Ureter (tissue), 1 donor: ENCODE measurements at places on chromosomes 7 and 10. TPM values are rescaled to one million over a fixed set of nuclear protein-coding genes. Genes with fewer than 3 reads are reported as not detected.

GRCh38 chr7:157468221-157469111 lies 131.7 kb downstream of the DNAJB6 start:
- DNase-seq, result peak; percentile 39

BUD23 gene
- total RNA-seq, result 69.6 TPM

OR13A1 gene
- 1.4 TPM for total RNA-seq

DKK1 gene
- total RNA-seq, result 22.5 TPM

GRCh38 chr7:18619311-18619710 lies 123.8 kb downstream of the HDAC9 start:
- no peak for DNase-seq

DNA sequence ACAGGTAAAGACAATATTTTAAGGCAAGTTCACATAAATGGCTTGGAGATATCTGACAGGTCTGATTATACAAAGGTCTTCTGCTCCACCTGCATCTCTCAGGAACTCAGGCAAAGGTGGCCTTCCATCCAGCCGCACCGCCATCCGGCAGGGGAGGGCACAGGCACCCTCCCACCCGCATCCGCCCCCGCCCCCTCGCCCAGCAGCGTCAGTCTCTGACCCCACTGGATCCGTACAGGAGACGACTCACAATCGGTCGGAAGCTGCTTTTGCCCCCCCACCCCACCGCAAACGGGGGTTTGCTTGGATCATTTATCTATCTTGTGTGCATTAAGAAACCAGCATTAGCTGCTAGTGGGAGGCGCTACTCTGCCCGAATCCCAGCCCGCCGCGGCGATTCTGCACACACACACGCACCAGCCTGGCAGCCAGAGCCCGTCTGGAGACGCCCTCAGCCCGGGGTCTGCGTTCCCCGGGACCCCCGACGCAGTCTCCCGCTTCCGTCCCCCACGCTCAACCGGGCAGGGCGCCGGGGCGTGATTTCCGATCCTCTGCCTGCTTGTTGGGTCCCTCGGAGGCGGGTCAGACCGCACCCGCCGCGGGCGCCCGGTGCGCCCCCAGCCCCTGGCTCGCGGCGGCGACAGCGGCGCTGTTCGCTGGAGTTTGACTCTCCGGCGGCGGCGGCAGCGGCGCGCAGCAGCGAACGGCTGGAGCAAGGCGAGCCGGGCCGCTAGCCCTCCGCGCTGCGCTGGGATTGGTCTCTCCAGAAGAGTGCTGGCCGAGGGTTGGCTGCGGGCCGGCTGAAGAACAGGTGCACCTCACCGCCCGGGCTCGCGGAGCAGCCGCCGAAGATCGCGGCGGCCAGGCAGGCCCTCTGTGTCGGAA lies 820 bp upstream of the NRG3 start:
- no peak for DNase-seq

DNA sequence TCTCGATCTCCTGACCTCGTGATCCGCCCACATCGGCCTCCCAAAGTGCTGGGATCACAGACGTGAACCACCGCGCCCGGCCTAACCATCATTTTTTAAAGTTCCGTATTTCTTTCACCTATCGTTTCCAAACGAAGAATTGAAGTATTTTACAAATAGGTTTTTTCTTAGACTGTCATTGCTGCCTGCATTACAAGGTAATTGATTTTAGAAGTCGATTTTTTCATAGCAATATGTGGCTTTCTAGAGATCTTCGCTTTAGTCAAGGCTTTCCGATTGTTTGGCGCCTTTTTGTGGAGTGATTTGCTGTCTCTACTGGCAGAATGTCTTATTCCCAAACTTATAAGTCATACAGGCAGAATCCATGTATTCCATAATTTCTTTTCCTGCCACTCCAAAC lies 109.2 kb downstream of the TRIL start:
- no peak for DNase-seq

DNA sequence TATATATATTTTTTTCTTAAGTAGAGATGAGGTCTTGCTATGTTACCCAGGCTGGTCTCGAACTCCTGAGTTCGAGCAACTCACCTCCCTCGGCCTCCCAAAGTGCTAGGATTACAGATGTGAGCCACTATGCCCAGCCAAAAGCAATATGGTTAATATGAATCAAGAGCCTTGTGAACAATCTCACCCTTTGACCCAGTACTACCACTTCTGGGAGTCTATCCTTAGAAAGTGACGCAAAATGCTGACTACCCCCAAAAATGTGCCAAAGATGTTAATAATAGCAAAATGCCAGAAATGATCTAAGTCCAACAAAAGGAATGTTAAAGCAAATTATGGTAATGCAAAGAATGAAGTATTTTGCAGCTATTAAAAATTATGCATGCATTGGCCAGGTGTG lies 44.3 kb downstream of the HOXA1 start:
- no peak for DNase-seq

AKR1E2 gene
- 10.3 TPM for total RNA-seq

DNA sequence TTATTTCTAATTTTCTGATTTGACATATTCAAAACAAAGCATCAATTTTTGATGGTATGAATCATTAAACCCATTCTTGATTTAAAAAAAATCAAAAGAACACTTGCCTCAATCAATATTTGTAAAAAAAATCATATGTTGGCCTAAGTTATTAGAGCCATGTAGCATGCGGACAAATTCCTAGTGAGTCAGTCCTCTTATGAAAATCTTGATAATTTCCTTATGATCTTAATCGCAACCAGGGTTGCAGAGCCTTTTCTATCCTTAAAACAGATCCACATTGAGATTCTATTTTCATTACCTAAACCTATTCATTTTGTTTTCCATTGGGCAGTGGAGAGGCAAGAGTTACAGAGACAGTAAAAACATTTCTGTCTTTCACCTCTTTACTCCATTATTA lies 203.2 kb downstream of the ARL4A start:
- DNase-seq, result no peak

GRCh38 chr7:105413887-105414437 lies 25.2 kb upstream of the SRPK2 start:
- DNase-seq, result no peak

DNA sequence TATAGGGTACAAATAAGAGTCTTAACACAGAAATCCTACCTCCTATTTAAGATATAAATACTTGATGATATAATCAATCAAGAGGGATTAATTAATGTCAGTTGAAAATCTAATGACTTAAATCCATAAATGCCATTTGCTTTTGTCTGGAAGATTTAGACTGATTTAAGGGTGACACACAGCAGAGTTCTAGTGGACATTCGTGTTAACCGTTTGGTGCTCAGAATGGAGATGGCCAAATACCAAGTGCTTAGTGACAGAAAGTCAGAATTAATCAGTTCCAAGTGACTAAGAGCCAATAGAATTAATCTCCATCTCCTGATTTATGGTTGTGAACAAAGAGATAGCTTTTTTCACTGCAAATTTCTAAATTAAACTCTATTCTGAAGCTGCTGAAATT lies 36.2 kb downstream of the NAMPT start:
- no peak for DNase-seq

- no peak for DNase-seq
These were observed 19.6 kb upstream of the SMKR1 start for GRCh38 chr7:129482781-129483180.

- DNase-seq, result no peak
These were observed 43.7 kb downstream of the DGKB start for GRCh38 chr7:14858866-14859265.

DNA sequence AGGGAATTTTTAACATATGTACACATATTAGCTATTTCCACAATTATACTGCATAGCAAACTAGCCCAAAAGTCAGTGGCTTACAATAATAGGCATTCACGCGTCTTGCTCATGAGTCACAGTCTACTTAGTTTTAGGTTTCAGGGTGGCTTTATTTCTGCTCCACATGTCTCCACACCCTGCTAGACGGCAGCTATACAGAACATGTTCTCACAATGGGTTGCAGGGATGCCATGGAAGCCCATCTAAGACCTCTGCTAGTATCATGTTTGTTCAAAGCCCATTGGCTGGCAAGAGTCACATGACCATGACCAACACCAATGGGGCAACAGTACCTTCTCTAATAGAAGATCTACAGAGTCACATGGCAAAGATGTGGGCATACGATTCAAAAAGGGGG lies 96.3 kb upstream of the NEBL start:
- DNase-seq, result no peak

DNA sequence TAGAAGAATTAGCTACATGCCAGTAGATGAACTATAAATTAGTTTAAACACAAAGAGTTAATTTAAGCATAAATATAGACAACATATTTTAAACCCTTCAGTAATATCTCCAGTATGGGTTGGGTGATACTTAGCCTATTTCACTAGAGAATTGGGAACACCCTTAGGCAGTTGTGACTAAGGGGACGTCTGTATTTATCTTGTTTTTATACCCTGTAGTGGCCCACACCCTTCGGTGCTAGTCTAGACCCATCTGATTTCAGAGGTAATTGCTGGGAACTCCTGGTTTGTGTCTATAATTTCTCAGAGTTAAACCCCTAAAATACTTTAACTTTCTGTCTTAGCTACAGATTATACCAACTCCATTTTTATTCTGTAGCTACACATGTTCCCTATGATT lies 11.5 kb upstream of the STEAP4 start:
- DNase-seq, result no peak

- no peak for DNase-seq
These were observed 39.7 kb downstream of the CADPS2 start for GRCh38 chr7:122846591-122846990.

- DNase-seq, result no peak
These were observed 38.4 kb downstream of the ANK3 start for GRCh38 chr10:60351191-60351853.

CPN1 gene
- not detected for total RNA-seq

HOXA10 gene
- total RNA-seq, result 15.3 TPM

DNA sequence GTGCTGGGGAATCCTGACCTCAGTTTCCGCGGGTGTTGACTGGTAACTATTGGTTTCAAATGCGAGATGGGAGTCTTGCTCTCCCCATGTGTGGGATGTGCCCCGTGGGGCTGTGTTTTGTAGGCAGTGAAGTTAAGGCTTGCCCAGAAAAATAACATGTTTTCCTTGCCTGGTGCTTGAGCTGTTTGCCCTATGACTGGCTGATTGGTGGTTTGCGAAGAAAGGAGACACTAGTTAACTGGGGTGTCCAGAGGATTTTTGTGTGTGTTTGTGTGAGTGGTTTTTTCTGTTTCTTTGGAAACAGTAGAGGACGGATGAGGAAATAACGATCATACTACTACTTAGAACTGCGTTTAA lies 61.9 kb downstream of the CREB5 start:
- DNase-seq, result no peak

ATRNL1 gene
- 18.4 TPM for total RNA-seq

SMARCD3 gene
- 67.4 TPM for total RNA-seq

- DNase-seq, result no peak
These were observed 57.2 kb downstream of the CALML3 start for GRCh38 chr10:5581670-5582566.

- DNase-seq, result no peak
These were observed 10.0 kb downstream of the BTRC start for GRCh38 chr10:101363850-101364400.

DNA sequence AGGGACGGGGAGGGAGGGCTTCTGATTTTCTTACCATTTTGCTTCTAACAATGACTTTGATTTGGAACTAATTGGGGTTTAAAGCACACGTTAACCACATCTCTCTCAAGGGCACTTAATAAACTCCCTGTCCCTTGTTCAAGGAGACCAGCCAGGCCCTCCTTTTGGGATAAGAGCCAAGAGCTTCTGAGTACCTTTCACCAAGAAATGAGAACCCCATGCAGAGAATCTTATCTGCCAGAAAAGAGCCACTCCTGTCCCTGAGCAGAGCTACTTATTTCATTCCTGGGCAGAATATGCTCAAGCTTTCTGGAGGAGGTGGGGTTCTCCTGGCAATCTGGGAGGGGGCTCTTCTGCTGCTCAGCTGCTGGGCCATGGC lies 574.6 kb downstream of the GALNT17 start:
- DNase-seq, result no peak

GRCh38 chr7:150716368-150716767 lies at the start of gene GIMAP1:
TSS of gene GIMAP1 (plus strand) at chr7:150716613. CDS start at chr7:150719048, 2,435 bp downstream.
- DNase-seq, result no peak

DNA sequence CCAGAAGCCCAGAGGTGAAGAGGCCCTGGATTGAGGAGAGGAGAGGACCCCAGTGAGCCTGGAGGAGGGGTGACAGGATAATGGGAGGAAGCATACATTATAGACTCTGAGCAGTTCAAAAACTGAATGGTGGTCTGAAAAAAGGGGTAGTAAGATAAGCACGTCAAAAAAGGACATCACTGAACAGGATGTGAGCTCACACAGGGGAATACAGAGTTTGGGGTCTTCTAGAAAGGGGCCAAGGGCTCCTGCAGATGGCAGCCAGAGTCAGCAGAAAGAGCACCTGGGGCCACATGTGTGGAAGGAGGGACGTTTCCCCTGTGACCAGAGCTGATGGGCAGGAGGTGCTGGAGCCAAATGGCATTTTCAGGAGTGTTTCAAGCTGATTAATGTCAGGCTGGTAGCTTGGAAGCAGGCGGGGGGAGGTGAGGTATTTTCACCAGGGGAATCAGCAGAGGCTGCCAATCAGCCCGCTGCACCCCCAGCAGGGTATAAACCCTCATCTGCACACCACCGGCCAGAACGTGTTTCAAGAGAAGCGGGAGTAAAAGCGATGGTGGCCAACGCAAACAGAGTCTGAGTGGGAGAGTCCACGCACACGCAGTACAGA lies 85.8 kb downstream of the TNS3 start:
- no peak for DNase-seq

ZNF487 gene
- total RNA-seq, result 9.6 TPM

DNA sequence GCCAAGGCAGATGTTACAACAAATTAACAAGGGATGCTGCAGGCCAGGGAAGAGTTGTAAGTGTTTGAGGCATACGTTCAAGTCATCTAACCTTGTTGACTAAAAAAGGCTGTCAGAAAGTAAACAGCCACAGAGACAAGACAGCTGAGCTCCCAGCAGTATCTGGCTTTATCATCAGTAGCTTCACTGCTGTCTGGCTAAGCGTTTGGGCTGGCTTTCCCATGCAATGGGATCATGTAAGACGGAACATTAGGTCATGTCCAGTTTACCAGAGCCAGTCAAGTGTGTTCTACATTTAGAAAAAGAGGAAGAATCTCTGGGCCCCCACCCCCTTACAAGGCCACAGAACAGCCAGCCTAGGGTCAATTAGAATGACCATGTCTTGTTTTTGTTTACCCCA lies 51.3 kb upstream of the GSAP start:
- DNase-seq, result peak; percentile 46

DNA sequence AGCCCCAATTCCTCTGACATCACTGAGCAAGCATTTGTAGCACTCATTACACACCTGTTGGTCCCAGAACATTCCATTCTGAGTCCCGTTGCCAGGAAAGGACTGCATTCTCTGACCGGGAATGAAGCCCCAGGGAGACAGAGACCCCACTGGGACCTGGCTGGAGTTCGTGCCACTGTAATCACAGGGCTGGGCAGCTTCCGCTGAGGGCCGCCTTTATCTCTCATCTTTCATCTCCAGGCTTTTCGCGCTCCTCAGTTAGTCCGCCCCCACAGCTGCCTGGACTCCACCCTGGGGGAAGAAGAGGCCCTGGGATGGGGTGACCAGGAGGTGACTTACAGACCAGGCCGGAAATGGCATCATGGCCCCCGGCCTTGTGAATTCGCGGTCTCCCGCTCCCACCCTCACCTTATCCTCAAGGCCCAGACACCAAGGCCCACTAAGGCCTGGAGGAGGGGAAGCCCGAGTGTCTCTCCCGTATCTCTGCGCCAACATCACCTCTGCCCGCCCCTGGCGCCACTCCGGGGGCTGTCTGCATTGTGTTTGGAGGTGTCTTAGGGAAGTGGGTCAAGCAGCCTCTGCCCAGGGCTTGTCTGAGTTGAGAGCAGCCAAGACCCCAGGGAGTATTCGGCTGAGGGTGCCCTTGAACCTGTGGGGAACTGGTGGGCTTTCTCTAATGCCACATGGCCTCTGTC lies 75.4 kb downstream of the PROSER2 start:
- DNase-seq, result no peak

- DNase-seq, result no peak
These were observed 64.7 kb downstream of the DIP2C start for GRCh38 chr10:624605-625332.
